ENCODE measurements at places on chromosomes 6 and 20.

- DNase-seq = no peak
Measured at GRCh38 chr6:51387907-51388306, 569.2 kb downstream of the TFAP2B start.

- DNase-seq = no peak
Measured at GRCh38 chr6:108145639-108146038, 20.2 kb upstream of the NR2E1 start.

- DNase-seq = no peak
Measured at GRCh38 chr6:624979-625378, 31.9 kb downstream of the HUS1B start.

DNA sequence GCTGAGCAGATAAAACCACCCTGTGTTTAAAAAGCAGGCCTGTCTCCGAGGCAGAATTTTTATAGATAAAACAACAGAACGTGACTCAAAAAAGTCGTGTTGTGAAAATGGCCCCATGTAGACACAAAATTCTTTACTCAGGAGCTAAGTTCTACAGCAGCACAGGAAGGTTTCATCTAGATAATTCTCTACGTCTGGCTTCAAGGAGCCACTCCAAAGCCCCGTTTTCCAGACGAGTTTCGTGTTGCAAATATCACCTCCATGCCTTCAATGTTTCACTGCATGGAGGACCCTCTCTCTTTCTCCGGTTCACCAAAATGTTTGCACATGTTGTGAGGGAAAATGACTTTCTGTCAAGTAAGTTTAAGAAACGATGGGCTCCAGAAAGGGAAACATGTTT lies 12.0 kb upstream of the BMP7 start:
- DNase-seq = no peak

DNA sequence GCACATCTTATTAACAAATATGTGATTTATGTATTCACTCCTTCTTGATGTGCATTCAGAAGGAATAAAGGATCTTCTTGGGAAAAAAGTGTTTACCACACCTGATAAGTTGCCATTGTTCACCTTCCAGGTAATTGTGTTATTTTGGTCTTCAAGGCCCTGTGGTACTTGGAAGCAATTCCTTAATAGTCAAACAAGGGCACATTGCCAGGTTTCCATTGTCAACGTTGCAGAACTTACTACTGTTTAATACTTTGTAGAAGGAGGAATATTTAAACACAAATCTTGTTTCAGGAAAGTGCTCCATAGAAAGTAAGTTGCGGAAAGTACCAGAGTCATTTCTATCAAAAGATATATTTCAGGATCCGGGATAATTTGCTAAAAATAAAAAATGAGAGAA lies 129.5 kb upstream of the SGK1 start:
- peak; percentile 48 for DNase-seq

DNA sequence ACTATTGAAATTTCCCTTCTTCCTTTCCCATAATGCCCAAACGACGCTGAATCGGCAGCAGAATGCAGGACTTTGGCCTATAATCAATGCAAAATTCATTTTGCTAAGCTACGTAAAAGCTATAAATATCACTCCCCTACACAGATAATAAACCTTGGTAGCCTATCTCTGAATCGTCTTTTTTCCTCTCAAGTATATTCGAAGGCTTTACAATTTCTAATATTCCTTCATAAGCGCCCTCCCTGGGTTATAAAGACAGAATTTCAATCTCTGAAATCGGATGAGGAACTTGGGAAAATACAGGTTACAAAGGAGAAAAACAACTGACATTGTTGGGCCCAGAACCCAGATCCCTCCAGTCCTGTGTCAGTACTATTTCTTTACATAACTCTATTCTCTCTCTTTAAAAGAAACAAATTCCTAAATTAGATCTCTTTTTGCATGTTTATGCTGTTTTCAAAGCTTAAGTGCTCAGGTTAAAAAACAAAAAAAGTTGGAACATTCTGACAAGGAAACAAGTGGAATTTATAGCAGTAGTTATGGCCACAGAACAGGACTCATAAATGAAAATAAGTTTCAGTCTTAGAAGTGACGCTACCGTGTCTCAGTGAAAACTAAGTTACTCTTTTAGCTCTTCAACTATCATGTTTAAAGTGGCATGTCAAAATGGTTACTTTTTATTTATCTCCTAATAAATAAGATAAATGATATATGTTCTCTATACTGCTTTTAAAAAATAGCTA lies 84.5 kb downstream of the SESN1 start:
- no peak for DNase-seq

DNA sequence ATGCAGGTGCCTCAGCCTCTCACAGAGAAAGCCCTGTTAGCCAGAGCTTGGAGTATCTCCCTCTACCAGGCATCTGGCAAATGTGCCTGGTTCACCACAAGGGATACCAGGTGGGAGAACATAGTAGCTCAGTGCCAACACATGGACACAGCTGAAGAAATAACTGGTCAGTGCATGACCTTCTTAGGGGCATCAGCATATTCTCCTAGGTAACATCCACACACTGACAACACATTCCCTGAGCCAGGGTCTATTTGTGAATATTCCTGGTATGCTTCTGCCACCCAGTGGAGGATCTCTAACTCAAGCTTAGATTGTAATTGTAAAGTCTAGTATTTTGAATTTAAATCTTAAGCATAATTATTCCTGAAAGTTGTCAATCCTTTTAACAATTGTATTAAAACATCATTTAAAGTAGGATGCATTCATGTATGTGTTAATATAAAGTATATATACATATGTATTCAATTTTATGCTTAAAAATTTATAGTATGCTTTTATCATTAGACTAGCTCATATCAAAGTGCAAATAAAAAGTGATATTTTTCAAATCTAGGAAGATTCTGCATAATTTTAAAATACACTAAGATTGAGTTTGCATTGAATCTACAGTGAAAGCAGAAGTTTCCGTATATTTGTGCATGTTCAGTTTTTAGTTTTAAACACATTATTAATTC lies 45.3 kb upstream of the COL21A1 start:
- DNase-seq = peak; percentile 32

DNA sequence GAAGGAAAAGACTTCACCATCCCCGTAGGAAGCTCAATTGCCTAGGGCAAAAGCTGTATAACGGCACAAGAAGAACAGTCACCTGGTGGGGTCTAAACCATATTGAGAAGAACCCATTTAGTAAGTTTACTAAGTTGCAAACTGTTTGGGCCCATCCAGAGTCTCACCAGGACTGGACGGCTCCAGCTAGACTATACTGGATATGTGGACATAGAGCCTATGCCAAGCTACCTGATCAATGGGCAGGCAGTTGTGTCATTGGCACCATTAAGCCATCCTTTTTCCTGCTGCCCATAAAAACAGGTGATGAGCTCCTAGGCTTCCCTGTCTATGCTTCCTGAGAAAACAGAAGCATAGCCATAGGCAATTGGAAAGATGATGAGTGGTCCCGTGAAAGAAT lies 293.9 kb downstream of the RNGTT start:
- DNase-seq = no peak

DNA sequence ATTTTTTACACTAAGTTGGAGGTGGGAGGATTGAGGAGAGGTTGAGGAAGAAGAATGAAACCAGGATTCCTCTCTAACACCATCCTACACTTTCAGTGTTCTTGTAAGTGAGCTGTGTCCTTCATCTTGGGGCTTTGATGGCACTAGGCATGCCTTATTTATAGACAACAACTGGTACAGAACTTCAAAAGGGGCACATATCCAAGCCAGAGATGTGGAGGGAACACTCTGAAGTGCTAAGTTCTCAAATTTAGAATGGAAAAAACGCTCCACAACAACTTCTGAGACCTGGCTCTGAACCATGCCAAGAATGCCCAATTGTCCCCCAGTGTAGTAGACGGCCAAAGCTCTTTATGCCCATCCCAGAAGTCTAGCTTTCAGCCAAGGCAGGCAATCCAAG lies 16.2 kb upstream of the PKHD1 start:
- DNase-seq = no peak

- no peak for DNase-seq
Measured at GRCh38 chr20:62346398-62347150, 20.5 kb downstream of the LAMA5 start.

DNA sequence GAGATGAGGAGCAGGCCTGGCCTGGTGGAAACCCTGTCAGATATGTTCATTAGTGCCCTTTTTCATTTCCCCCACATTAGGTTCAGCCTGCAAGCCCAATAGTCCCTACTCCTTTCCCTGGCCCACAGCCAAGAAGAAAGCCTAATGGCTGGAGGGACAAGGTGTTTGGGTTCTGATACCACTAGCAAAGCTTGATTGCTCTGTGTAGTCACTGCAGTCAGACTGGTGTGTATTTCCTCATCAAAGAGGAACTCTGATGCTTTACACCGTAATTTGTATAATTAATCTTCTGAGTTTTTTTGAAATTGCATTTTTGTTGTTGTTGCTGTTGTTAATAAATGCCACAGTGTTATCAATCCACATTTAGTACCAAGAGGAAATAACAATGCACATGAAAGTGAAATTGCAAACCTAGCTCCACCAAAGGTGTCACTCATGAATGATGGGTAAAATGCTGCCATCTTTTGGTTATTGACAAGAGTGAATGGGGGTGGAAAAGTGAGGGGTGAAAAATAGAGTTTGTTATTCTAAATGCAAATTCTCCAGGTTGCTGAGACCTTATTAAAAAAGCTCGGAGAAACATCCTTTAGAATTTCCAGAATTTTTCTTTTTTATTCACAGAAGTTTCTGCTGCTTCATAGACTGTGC lies 320.2 kb upstream of the POU3F2 start:
- DNase-seq = no peak

DNA sequence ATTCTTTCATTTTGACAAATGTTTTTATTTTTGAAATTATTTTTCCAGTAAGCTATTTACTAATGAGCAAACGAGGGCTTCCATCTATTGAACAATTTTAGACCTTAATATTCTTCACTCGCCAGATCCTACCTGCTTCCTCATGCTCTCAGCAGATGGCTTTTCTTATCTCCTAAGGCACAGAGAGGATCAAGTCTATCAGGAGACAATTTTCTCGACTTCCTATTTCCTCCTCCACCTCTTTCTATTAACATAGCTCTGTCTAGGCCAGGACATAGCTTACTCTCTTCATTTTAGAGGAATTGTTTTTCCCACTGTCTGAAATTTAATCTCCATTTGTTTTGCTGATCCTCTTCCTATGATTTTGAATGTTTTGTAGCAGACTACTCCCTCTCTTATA lies 87.0 kb upstream of the MAN1A1 start:
- DNase-seq = no peak

- DNase-seq = no peak
Measured at GRCh38 chr20:36364506-36364905, 58.4 kb downstream of the DLGAP4 start.

GRCh38 chr6:113920663-113921267 lies 50.2 kb downstream of the HDAC2 start:
- no peak for DNase-seq

GRCh38 chr6:123879749-123880148 lies 76.1 kb downstream of the NKAIN2 start:
- DNase-seq = no peak

- DNase-seq = peak; percentile 70
Measured at GRCh38 chr20:3045042-3045815, 623 bp upstream of the MRPS26 start.

- DNase-seq = no peak
Measured at GRCh38 chr6:140105857-140106256, 731.4 kb upstream of the CITED2 start.

- DNase-seq = no peak
Measured at GRCh38 chr6:106249658-106250057, 75.9 kb downstream of the ATG5 start.

DNA sequence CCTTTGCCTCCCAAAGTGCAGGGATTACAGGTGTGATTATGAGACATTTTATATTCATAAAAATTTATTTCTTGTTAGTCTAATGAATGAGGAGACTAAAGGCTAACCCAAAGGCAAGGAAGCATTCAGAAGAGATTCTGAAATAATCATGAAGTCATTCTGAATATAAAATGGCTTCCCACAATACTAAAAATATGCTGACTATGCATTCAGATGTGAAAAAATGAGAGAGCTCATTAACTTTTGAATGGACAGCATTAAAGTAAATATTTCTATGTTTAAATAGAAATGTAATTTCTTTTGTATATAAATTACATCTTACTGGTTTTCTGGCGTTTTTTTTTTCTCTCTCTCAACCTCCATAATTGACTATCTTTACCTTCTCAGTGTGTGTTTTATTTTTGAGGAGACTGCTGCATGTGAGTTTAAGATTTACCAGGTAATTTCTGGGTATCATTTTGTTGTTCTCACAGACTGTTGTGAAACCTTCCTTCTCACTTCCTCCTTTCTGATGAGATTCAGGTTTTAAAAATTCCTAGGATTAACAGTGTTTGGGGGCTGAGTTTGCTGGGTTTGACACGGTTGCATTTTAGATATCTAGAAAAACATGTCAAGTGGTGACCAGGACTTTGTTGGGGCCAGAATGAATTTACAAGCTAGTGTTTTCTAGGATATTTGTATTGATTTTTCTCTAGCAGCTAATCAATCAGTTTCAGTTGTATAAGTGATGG lies 316.6 kb downstream of the CDKAL1 start:
- no peak for DNase-seq

GRCh38 chr6:126396131-126396530 lies 56.2 kb downstream of the CENPW start:
- DNase-seq = no peak

GRCh38 chr6:148140772-148141557 lies 201.7 kb upstream of the SASH1 start:
- DNase-seq = no peak

GRCh38 chr6:36616893-36617521 lies 22.8 kb downstream of the SRSF3 start:
- peak; percentile 59 for DNase-seq

GRCh38 chr6:63576985-63577712 lies 4.9 kb downstream of the LOC128125822 start:
- DNase-seq = no peak
